ENCODE measurements at places on chromosomes 3 and 15.

- DNase-seq, result no peak
Observed at GRCh38 chr3:135106445-135106844, 311.4 kb downstream of the EPHB1 start.

DNA sequence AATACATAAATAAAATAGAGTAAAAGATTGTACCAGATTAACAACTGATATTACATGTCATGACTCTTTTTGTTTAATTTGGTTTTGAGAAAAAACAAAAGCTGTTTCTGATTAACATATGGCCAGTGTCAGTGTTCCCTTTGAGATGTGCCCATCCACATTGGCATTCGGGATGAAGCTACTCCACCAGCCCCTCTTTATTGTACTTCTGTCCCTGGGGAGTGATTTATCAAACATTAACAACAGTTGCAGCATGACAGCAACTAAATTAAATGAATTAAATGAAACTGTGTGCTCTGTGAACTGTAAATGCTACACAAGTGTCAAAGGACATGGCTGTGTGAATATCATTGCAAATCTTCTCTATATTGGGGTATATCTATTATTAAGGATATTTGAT, 25.9 kb upstream of the MTMR10 start:
- no peak for DNase-seq

GRCh38 chr15:60779718-60780503, 301.0 kb upstream of the ICE2 start:
- no peak for DNase-seq

- no peak for DNase-seq
Observed at GRCh38 chr3:116863822-116864589, 154.4 kb downstream of the TUSC7 start.

DNA sequence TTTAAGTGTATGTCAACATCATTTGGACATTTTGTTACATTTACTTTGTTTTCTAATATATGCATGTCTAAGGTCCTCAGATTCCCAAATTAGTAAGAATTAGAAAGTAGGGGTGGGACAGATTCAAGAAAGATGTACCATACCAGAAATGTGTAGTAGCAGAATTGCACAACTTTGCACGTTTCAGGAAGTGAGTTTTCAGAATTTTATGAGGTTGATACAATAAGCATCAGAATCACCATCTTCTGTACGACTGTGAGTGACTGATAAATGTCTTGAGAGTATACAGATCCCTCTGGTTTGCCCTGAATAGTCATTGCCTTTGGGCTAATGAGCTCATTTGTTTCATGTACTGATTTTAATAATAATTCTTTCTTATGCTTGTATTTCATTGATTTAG, 9.3 kb downstream of the ARIH2 start:
- no peak for DNase-seq
